ENCODE measurements at places on chromosomes 7 and 10.

GRCh38 chr7:28228396-28228795, 47.8 kb upstream of the JAZF1 start:
- no peak for DNase-seq

GRCh38 chr10:35555962-35556930, 48.9 kb upstream of the GJD4 start:
- DNase-seq: no peak

DNA sequence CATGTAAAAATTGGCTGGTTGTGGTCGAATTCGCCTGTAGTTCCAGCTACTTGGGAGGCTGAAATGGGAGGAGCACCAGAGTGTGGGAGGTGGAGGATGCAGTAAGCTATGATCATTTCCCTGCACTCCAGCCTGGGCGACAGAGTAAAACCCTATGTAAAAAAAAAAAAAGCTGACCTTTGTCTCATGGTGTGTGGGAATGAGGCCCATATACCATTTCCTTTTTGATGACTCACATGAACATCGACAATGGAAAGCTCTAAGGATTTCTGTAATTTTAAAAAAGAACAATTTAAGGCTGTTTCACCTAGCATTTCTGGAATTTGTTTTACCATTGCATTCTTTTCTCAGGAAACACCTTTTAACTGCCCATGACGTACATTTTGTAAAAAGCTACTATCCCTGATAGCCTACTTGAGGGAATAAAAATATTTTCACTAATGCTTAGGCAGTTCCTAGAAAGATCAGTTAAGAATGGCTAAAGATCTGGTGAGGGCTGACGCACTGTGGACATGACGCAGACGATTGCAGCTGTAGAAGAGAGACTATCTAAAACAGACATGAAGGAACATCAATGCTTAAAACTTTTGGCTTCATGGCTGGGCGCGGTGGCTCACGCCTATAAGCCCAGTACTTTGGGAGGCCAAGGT, 400.6 kb upstream of the IGFBP3 start:
- DNase-seq: no peak

- DNase-seq: no peak
These were observed 85.7 kb downstream of the ANLN start for GRCh38 chr7:36475381-36475780.

- DNase-seq: no peak
These were observed 23.9 kb downstream of the HECTD2 start for GRCh38 chr10:91434041-91434440.

- DNase-seq: no peak
These were observed 1097.3 kb downstream of the KCNMA1 start for GRCh38 chr10:76540331-76540730.

GRCh38 chr10:84818961-84819360, 490.6 kb downstream of the CCSER2 start:
- no peak for DNase-seq

- no peak for DNase-seq
These were observed 18.3 kb upstream of the ST8SIA6 start for GRCh38 chr10:17472481-17473227.

All from activated T-helper 1 cell treated with anti-CD3 and anti-CD28 coated beads, Interleukin-2, amount 50 U/mL, for 16 hours (primary cell).